ENCODE measurements at places on chromosomes 4 and X. TPM values are rescaled to one million over a fixed set of nuclear protein-coding genes. Genes with fewer than 3 reads are reported as not detected.

The DUSP9 gene
- not detected for total RNA-seq

The LRRC66 gene
- total RNA-seq, result 1.0 TPM

The SHROOM3 gene
- 21.4 TPM for total RNA-seq

The EVC2 gene
- 5.2 TPM for total RNA-seq

The FAM9B gene
- not detected for total RNA-seq

The CABS1 gene
- total RNA-seq, result not detected

The CCDC110 gene
- 0.52 TPM for total RNA-seq

The MAGED4 gene
- 15.1 TPM for total RNA-seq

All from skeletal muscle tissue (tissue), 5 donors.